ENCODE measurements at places on chromosomes 7 and 10. TPM values are rescaled to one million over a fixed set of nuclear protein-coding genes. Genes with fewer than 3 reads are reported as not detected.

GRCh38 chr10:62038609-62039190 lies 137.2 kb downstream of the ARID5B start:
- DNase-seq, result peak; percentile 81
- no peaks in the 10 kb centered on the region for H3K27me3 ChIP-seq
- H3K27ac ChIP-seq, result no peak overlapping the region
- peaks cover 2% of the 10 kb centered on the region for H3K4me1 ChIP-seq
- H3K4me3 ChIP-seq, result no peak overlapping the region

DNA sequence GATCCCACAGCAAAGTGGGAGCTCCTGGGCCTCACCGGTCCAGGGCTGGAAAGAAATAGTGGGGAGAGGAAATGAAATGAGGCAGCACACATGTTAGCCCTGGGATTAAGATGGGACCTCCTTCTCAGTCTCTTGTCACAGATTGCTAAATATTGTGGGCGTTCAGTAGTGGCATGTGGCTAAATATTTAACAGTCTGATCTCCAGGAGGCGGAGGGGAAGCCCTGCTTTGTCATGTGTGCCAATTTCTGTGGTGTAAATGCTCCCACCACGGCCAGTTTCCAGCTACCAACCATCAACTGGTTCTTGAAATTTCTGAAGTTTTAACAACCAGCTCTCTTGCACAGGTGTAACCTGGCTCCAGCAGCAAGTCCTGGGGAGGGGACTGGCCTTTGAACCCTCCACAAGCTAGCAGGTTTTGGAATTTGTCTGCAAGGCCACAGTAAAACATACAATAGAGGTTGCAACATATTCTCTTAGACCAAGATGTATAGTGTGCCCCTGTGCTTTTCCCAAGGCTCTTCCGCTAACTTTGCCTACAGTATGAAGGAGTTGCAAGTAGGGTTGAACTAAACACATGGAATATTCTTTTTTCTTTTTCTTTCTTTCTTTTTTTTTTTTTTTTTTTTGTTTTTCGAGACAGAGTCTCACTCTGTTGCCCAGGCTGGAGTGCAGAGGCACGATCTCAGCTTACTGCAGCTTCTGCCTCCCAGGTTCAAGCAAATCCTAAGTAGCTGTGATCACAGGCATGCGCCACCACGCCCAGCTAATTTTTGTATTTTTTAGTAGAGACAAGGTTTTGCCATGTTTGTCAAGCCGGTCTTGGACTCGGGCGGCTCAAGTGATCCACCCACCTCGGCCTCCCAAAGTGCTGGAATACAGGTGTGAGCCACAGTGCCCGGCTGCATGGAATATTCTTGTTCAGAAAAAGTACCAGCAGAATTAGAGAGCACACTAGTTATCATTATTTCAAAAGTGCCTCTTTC lies 103.1 kb upstream of the PCBD1 start:
- DNase-seq, result no peak
- no peak overlapping the region for H3K4me3 ChIP-seq
- no peaks in the 10 kb centered on the region for H3K27me3 ChIP-seq
- H3K36me3 ChIP-seq, result no peaks in the 10 kb centered on the region

- peaks cover 4% of the 10 kb centered on the region for H3K4me1 ChIP-seq
- no peak overlapping the region for H3K27ac ChIP-seq
- no peak overlapping the region for H3K4me3 ChIP-seq
- no peak for DNase-seq
- no peaks in the 10 kb centered on the region for H3K27me3 ChIP-seq
These were observed 93.9 kb downstream of the CCDC3 start for GRCh38 chr10:12907656-12908055.

DNA sequence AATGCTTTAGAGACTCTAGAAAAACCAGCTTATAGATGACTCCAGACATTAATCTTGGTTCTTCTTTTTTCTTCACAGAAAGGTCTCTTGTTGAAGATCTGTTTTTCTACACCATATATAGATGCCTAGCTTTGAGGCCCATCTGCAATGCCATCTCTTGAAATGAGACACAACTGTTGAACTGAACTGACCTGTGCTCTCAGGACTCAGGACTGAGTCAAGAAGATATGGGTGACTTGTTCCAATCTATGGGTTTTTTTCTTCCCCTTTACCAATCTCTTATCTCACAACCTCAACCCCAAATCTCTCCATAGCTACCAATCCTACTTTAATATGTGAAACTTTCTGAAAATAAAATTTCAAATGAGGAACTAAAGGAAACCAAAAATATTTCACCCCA lies 194.7 kb downstream of the SNX13 start:
- H3K4me3 ChIP-seq, result no peak overlapping the region
- no peak for DNase-seq
- no peaks in the 10 kb centered on the region for H3K4me1 ChIP-seq
- H3K36me3 ChIP-seq, result no peaks in the 10 kb centered on the region

- no peak for DNase-seq
- no peaks in the 10 kb centered on the region for H3K36me3 ChIP-seq
- H3K4me1 ChIP-seq, result no peaks in the 10 kb centered on the region
- no peaks in the 10 kb centered on the region for H3K27me3 ChIP-seq
- H3K27ac ChIP-seq, result no peak overlapping the region
These were observed 725.1 kb downstream of the GRID1 start for GRCh38 chr10:85641479-85642009.

- H3K27me3 ChIP-seq, result no peaks in the 10 kb centered on the region
- no peak for DNase-seq
- no peaks in the 10 kb centered on the region for H3K36me3 ChIP-seq
- H3K27ac ChIP-seq, result no peak overlapping the region
- H3K4me3 ChIP-seq, result no peak overlapping the region
- H3K4me1 ChIP-seq, result no peaks in the 10 kb centered on the region
These were observed 59.5 kb upstream of the MDFIC start for GRCh38 chr7:114862406-114862805.

DNA sequence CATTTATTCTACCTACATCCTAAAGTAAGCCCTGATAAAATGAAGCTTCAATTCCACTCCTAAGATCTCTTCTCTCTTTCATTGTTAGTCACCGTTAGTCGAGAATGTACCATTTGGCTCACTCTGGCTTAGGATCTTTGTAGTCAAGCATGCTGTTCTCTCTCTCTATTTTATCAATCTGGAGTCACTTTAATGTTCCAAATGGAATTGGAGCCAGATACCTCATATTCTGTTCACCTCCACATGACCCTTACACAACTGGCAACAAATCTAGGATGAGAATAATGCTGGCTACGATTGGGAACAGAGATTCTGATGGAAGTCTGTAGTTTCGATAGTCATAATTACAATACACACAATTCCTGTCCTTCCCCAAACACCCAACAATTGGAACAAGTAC lies 213.7 kb downstream of the TWIST1 start:
- no peak overlapping the region for H3K4me3 ChIP-seq
- H3K27ac ChIP-seq, result no peak overlapping the region
- no peaks in the 10 kb centered on the region for H3K27me3 ChIP-seq
- H3K36me3 ChIP-seq, result no peaks in the 10 kb centered on the region

DNA sequence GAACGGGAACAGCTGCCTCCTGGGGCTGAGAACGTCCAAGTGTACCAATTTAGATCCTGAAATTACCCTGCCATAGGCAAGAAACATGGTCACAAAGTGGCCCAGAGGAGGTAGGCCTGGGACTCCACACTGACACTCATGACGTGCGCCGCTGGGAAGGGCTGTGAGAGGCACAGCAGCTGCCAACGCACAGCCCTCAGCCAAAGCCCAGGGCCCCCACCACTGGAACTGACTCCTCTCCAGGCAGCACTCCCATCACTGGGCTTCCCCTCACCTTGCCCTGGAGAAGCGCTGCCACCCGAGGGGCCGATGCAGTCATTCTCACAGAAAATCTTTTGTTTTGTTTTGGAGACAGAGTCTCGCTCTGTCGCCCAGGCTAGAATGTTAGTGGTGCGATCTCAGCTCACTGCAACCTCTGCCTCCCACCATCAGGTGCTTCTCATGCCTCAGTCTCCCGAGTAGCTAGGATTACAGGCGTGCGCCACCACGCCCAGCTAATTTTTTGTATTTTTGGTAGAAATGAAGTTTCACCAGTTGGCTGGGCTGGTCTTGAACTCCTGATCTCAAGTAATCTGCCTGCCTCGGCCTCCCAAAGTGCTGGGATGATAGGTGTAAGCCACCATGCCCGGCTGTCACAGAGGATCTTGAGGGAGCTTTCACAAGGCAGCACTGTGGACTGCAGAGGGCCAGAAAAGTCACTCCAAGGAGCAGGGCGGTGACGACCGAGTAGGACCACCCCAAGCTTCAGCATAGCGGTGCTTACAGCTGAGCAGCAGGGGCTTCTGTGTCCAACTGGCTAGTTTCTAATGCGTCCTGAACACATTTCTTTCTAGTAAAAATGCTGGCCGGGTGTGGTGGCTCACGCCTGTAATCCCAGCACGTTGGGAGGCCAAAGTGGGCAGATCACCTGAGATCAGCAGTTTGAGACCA lies 13.5 kb downstream of the GUSB start:
- DNase-seq, result no peak
- no peaks in the 10 kb centered on the region for H3K36me3 ChIP-seq
- no peaks in the 10 kb centered on the region for H3K27me3 ChIP-seq
- no peaks in the 10 kb centered on the region for H3K4me1 ChIP-seq

DNA sequence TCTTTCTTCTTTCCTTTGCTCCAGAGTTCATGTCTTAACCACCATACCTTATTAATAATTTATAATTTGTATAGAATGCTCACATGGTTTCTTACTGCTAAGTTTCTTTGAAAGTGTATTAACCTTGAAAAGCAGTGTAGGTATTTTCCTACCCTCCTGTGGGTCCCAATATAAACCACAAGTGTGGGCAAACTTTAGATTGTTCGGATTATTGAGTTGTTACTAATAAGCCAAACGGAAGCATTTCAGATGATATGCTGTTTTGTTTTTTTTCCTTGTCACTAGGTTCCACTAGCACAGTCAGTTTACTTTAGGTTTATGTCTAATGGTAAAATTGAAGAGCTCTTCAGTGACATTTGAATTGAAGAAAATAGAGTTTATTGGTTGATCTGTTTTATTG lies 10.2 kb downstream of the SSBP1 start:
- no peaks in the 10 kb centered on the region for H3K36me3 ChIP-seq
- DNase-seq, result no peak
- no peak overlapping the region for H3K4me3 ChIP-seq
- H3K27ac ChIP-seq, result no peak overlapping the region
- no peaks in the 10 kb centered on the region for H3K27me3 ChIP-seq

DNA sequence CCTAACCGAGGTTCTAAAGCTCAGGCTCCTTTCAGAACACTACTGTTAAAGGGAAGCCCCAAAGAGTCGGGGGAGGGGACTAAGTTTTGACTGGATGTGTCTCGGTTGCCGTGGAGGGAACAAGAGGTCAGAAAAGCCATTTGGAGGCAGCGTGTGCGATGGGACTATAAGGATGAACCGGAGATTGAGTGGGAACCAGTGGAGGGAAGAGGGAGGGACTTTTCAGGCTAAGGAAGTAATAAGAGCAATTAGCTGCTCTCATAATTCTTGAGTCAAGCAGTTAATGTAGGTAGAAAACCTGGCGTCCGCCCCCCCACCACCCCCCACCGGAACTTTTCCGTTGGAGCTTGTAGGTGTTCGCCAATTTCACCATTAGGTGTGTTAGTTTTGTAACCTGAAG lies 491 bp upstream of the AKAP9 start:
- peaks cover 6% of the 10 kb centered on the region for H3K4me1 ChIP-seq
- no peaks in the 10 kb centered on the region for H3K36me3 ChIP-seq
- no peaks in the 10 kb centered on the region for H3K27me3 ChIP-seq
- peak overlapping the region; percentile 95 for H3K27ac ChIP-seq
- H3K4me3 ChIP-seq, result peak overlapping the region; percentile 75
- DNase-seq, result peak; percentile 41

DNA sequence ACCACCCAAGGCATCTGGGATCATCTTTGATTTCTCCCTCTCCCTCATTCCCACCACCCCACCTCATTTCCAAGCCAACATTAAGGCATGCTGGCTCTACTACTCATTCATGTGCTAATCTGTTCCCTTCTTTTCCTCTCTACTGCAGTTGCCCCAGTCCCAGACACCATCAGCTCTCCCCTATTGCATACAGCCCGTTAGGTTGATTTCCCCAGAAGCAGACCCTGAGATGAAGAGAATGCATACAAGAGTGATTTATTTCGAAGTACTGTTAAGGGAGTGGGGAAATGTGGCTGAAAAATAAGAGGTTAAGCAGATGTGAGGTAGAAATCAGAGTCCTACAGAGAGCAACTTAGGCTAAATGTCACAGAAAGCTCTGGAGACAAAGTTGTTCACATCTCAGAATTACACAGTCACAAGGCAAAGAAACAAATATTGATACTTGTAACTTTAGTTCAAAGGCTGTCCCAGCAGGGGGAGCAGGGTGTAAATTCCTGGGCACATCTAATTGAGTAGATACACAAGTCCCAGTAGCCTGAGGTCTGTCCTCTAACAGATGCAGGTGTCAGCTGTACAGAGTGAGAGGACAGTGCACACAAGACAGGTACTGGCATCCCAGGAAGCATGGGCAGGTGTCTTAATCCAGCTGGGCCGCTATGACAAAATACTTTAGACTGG lies 20.9 kb downstream of the AKR1D1 start:
- no peak for DNase-seq
- H3K4me3 ChIP-seq, result no peak overlapping the region
- H3K36me3 ChIP-seq, result no peaks in the 10 kb centered on the region
- H3K27ac ChIP-seq, result no peak overlapping the region
- H3K4me1 ChIP-seq, result no peaks in the 10 kb centered on the region

FANK1 gene
- 5.4 TPM for polyA plus RNA-seq

C7orf57 gene
- polyA plus RNA-seq, result not detected

THNSL1 gene
- 4.2 TPM for polyA plus RNA-seq

TMEM225B gene
- 0.84 TPM for polyA plus RNA-seq
